ENCODE measurements at places on chromosomes 3 and 15. TPM values are rescaled to one million over a fixed set of nuclear protein-coding genes. Genes with fewer than 3 reads are reported as not detected.

Gene SOX14
- not detected for total RNA-seq

Gene AP3B2
- 11.5 TPM for total RNA-seq

Gene P3H2
- total RNA-seq, result 46.9 TPM

Gene CCDC13
- total RNA-seq, result 1.3 TPM

Gene TSC22D2
- total RNA-seq, result 99.4 TPM

Gene SI
- total RNA-seq, result not detected

Gene RGMA
- total RNA-seq, result 6.2 TPM

Gene PLIN1
- total RNA-seq, result not detected

Gene GOLGA8T
- total RNA-seq, result 0.32 TPM

Gene SEMA3B
- 5.9 TPM for total RNA-seq

GRCh38 chr15:76286271-76286879 is 24.9 kb downstream of the ETFA start:
- peaks cover 18% of the 10 kb centered on the region for H3K36me3 ChIP-seq
- no peaks in the 10 kb centered on the region for H3K27me3 ChIP-seq
- no peak overlapping the region for H3K4me3 ChIP-seq
- DNase-seq, result no peak

GRCh38 chr3:23314981-23315762 is 112.0 kb downstream of the UBE2E2 start:
- no peaks in the 10 kb centered on the region for H3K36me3 ChIP-seq
- H3K27ac ChIP-seq, result no peak overlapping the region
- DNase-seq, result peak; percentile 32
- no peak overlapping the region for H3K4me3 ChIP-seq
- H3K4me1 ChIP-seq, result peaks cover 5% of the 10 kb centered on the region

DNA sequence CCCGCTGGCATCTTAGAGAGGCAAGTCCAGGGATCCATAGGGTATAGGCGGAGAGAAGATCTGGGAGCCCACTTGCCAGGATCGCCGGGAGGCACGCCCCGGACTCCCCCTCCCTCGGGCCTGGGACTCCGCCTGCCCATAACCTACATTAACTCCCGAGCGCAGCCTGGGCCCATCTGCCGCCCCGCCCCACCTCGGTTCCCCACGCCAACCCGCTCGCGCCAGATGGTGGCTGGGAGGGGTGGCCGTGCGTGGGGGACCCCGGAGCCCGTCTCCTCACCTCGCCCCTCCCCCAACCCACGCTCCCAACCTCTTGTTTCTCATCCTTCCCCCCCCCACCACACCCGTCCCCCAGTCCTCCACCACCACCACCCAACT is 1.7 kb upstream of the DLL4 start:
- no peak overlapping the region for H3K4me3 ChIP-seq
- no peak overlapping the region for H3K27ac ChIP-seq
- peaks cover 60% of the 10 kb centered on the region for H3K27me3 ChIP-seq
- peaks cover 18% of the 10 kb centered on the region for H3K4me1 ChIP-seq
- no peak for DNase-seq

- H3K27ac ChIP-seq, result no peak overlapping the region
- no peak for DNase-seq
- H3K4me3 ChIP-seq, result no peak overlapping the region
These were observed 32.5 kb downstream of the ARHGEF3 start for GRCh38 chr3:56769116-56769707.

- no peak overlapping the region for H3K4me3 ChIP-seq
- DNase-seq, result no peak
- H3K27me3 ChIP-seq, result no peaks in the 10 kb centered on the region
- H3K4me1 ChIP-seq, result no peaks in the 10 kb centered on the region
These were observed 49.3 kb upstream of the SCN5A start for GRCh38 chr3:38698760-38699159.

DNA sequence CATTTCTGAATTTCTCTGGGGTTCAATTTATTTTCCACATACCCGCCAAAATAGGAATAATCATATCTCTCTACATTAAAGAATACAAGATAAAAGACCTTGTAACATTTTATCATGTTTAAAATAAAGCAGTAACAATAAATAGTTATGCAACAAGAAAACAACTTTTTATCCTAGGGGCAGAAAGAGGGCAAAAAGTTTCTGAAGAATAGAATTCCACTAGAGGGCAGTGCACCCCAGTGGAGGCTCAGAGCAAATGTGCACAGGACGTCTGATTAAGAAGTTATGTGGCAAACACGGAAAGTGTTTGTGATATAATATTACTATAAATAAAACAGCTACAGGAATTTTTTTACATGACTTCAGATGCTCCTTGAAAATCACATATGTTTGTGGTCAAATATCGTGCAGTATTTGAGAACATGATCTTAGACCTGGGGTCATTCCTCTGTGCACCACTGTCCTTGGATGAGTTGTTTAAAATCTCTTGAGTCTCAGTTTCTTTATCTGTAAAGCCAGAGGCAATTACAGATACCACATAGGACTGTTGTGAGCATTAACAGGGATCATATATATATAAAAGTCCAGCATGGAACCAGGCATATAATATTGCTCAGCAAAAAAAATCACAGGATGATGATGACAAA is 13.2 kb upstream of the PIK3R4 start:
- no peaks in the 10 kb centered on the region for H3K4me1 ChIP-seq
- peak; percentile 22 for DNase-seq
- H3K27ac ChIP-seq, result no peak overlapping the region

- H3K36me3 ChIP-seq, result peaks cover 45% of the 10 kb centered on the region
- H3K4me1 ChIP-seq, result peaks cover 28% of the 10 kb centered on the region
- no peak overlapping the region for H3K4me3 ChIP-seq
- peak; percentile 50 for DNase-seq
- no peaks in the 10 kb centered on the region for H3K27me3 ChIP-seq
These were observed 41.9 kb upstream of the ABHD10 start for GRCh38 chr3:111936967-111937366.

DNA sequence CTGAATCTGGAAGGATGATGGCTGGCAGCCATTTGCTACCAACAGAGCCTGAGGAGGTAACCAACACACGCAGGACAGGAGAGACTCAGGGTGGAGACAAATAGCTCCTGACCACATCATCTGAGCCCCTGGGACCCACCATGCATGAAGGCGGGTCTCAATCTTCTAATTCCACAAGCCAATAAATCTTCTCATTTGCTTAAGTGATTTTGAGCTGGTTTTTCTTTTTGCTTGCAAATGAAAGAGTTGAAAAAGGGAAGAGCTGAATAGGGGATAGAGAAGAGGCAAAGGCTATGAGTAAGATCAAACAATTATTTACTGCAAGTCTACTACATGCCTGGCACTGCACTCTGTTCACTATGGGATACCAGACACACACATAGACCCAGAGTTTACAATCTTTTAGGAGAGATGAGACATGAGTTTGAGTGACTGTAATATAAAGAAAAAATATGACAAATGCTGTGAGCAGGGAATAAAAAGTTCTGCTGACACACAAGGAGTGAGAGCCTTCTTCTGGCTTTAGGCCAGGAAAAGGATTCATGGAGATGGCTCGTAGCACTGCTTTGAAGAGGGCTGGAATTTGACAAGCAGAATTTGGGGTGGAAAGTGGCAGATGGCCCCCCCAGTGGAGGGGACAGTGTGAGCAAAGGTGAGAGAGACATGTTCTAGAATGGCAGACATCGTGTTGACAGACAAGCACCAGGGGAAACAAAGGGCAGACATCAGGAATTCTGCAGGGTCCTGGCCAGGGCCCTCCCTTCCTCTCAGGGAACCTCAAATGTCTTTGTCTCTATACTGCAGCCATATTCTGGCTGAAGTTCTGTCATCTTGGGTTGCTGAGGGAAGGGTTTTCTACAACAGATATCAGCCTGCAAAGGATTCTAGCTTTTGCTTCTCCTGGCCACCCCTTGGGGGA is 69.8 kb upstream of the WNT5A start:
- H3K27me3 ChIP-seq, result no peaks in the 10 kb centered on the region
- no peak overlapping the region for H3K27ac ChIP-seq
- DNase-seq, result peak; percentile 34
- no peak overlapping the region for H3K4me3 ChIP-seq
- no peaks in the 10 kb centered on the region for H3K36me3 ChIP-seq

DNA sequence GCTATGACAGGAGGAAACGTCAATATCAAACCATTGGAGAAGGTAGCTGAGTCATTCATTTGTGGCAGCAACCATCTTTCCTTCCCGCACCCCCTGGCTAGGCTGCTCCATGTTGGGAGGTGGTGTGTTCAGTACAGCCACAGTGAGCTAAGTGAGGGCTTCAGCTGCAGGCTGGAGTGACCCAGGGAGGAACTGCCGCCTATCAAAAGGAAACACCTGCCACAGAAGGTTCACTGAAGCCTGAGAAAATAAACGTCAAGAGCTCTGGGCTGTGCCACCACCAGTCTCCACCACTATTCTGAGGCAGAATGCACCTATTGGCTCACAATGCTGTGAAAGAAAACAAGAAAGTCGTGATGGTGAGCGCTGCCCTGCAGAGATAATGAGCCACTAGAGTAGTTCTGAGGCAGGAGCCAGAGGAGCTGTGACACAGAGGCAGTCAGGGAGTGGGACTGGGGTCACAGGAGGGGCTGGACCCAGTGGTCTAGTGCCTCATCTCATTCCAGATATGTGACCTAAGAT is 34.8 kb upstream of the CD47 start:
- H3K27ac ChIP-seq, result no peak overlapping the region
- no peaks in the 10 kb centered on the region for H3K27me3 ChIP-seq
- no peak for DNase-seq
- no peak overlapping the region for H3K4me3 ChIP-seq

GRCh38 chr3:53819163-53819868 is 26.9 kb downstream of the CHDH start:
- no peak overlapping the region for H3K4me3 ChIP-seq
- no peak overlapping the region for H3K27ac ChIP-seq
- H3K4me1 ChIP-seq, result no peaks in the 10 kb centered on the region
- no peaks in the 10 kb centered on the region for H3K27me3 ChIP-seq
- DNase-seq, result no peak

GRCh38 chr15:60573936-60574335 is 95.0 kb upstream of the ICE2 start:
- no peaks in the 10 kb centered on the region for H3K36me3 ChIP-seq
- H3K4me1 ChIP-seq, result no peaks in the 10 kb centered on the region
- no peak overlapping the region for H3K27ac ChIP-seq
- peaks cover 10% of the 10 kb centered on the region for H3K27me3 ChIP-seq

- no peaks in the 10 kb centered on the region for H3K36me3 ChIP-seq
- H3K27ac ChIP-seq, result no peak overlapping the region
- no peak for DNase-seq
- H3K4me3 ChIP-seq, result no peak overlapping the region
- H3K4me1 ChIP-seq, result no peaks in the 10 kb centered on the region
- no peaks in the 10 kb centered on the region for H3K27me3 ChIP-seq
These were observed 49.0 kb upstream of the FURIN start for GRCh38 chr15:90819390-90819789.

Measured in astrocyte (in vitro differentiated cells and primary cell).